ENCODE measurements at places on chromosomes 4 and X. TPM values are rescaled to one million over a fixed set of nuclear protein-coding genes. Genes with fewer than 3 reads are reported as not detected.
A peak's percentile ranks its signal among the peaks of the same experiment; 100 is the strongest.

- peak; percentile 64 for DNase-seq
Observed at GRCh38 chrX:7088968-7089615, 58.4 kb upstream of the STS start.

GRCh38 chr4:8710946-8711345, 118.4 kb downstream of the CPZ start:
- peak; percentile 11 for DNase-seq

- DNase-seq: no peak
Observed at GRCh38 chr4:25253071-25253445, 19.2 kb downstream of the PI4K2B start.

- DNase-seq: no peak
Observed at GRCh38 chr4:175087145-175087544, 169.0 kb downstream of the ADAM29 start.

GRCh38 chr4:185374573-185374972, 21.2 kb downstream of the LRP2BP start:
- no peak for DNase-seq

DNA sequence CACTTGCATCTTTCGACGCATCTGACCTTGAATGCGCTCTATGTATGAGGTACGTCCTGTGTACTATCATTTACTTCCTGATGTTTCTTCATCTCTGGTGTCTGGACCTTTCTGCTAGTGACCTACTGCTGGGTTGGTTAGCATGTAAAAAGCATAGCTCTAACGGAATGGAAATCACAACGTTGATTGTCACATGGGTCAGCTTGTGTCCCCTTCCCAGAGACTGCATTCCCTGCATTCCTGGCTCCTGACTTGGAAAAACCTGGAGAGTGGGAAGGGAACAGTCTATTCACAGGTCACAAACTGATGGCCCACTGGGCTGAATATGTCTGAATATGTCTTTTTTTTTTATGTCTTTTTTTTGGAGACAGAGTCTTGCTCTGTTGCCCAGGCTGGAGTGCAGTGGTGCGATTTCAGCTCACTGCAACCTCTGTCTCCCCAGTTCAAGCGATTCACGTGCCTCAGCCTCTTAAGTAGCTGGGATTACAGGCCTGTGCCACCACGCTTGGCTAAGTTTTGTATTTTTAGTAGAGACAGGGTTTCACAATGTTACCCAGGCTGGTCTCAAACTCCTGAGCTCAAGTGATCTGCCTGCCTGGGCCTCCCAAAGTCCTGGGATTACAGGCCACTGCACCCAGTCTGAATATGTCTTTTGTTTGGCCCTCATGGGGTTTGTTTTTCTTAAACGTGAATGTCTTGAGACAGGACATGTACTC, 16.3 kb downstream of the LONRF3 start:
- no peak for DNase-seq

- no peak for DNase-seq
Observed at GRCh38 chrX:132704769-132705168, 215.9 kb upstream of the MBNL3 start.

DNA sequence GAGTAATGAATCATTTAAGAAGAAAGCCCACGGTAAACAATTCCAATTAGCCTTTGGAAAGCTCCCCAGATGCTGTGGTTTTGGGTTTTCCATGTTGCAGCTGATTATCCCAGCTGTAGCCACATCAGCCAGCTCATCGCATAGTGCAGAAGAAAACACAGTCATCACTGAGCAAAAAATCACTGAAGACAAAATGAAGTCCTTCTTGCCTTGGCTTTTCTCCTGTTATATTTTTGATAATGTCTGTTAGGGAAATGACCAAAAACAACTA, 193.0 kb upstream of the C1QTNF7 start:
- no peak for DNase-seq

DNA sequence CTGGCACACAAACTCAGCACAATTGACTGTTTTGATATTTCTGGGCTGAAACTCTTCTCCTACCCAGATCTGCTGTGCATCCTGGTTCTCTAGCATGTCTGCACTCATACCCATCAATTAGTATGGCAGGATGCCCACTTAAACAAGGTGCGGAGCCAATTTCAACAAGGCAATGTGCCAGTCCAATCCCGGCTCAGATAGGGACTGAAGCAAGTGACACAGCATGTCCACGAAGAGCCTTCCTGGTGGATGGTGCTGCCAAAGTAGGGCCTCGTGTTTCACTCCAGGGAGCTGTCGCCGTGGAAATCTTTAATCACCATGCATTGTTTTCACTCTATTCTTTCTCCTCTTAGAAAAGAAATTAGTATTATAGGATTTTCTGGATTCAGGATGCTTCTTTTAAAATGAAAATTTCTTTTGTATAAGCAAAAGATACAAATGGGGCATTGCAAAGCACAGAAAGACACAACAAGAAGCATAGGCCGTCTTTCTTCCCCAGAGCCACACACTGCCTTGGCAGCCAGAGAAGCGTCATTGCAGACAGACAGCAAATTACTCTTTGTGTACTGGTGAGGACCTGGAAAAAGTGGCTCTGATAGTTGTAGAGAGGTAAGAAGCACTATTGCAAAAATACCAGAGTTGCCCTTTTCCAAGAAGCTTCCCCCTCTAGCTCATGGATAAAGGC, 40.6 kb upstream of the LSM6 start:
- no peak for DNase-seq

DNA sequence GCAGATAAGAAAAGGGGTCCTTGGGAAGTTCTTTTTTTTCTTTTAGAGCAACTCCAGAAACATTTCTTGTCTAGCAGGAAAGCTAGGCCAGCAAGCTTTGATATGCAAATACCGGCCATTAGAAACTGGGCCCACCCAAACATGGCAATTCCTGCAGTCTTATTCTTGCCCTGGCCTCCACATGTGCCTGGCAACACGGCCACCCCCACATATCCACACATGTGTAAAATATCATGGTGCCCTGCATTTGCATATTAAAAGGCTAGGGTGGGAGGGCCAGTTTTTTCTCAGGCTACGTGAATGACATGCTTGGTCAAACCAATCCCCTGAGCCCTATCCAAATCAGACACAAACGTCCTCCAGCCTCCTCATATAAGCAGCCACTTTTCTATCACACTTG, 171.7 kb upstream of the ZCCHC13 start:
- no peak for DNase-seq

- DNase-seq: no peak
Observed at GRCh38 chr4:77026322-77026704, 49.5 kb downstream of the CCNI start.

DNA sequence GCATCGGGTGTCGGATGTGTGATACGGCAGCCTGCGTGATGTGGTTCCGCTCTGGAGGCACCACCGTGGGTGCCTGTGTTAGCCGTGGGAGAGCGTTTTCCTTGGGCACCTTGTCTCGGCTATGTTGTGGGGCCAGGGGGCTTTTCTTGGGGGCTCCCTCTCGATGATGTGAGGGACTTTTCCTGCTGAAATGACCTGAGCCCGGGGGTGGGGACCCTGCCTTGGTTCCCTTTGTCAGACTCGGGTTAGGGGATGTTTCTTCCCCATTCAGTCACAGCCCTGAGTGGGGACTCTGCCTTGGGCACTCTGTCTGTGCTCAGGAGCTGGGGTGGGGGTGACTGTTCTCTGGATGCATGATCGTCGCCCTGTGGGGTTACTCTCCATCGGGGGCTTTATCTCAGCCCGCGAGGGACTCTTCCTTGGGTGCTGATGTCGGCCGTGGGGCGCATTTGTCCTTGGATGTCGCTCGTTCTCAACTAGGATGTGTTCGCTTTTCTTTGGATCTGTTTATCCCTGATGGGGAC, 26.7 kb downstream of the CT45A3 start:
- no peak for DNase-seq

DNA sequence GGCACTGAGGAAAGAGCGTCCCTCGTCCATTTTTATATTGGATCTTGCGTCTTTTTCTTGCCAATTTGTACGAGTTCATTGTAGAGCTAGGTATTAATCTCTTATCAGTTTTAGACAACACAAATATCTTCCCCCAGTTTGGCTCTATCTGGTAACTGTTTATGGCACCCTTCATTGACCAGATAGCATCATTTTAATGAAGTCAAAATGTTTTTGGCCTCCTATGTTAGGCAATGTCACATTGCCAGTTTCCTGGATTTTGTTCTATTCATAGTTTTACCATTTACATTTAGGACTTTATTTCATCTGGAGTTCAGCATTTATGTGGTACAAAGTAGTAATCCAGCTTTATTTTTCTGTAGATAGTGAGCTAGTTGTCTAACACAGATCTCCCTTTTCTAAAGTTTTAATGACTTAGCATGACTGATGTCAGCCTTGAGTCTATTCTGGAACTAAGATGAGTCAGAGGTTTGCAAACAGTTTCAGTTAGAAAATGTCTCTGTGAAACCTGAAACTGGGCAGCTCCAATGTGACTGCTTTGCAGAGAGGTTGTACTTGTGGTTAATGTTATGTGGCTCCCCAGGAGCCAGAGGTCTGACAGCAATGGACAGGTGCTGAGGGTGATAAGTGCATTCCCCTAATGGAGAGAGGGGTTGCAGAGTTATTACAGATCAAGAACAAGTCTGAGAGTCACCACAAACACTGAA, 5.3 kb upstream of the STBD1 start:
- DNase-seq: no peak

- DNase-seq: no peak
Observed at GRCh38 chr4:14345356-14345775, 656.9 kb upstream of the CPEB2 start.

DNA sequence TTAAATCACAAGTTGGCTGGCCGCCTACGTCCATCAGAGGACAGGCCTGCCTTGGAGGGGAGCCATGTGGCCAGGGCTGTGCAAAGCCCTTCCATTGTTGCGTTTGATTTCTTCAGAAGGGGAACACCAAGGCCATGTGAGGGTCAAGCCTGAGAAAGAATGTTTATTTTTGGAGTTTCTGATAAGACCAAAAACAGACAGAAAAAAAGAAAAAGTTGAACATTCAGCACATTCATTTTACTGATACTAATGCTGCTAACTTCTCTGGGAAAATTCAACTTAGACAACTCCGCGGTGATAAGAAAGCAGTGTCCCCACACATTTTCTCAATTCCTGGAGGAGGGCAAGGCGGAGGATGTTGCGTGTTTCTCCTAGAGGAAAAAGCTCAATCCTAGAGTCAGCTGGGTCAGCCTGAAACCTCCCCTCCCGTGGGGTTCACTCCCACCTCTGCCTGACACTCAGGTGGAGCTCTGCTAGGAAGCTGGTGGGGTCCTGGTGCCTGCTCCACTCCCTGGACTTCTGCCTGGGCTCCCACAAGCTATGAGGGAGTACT, 63.5 kb downstream of the ANAPC4 start:
- DNase-seq: no peak

- DNase-seq: peak; percentile 19
Observed at GRCh38 chr4:40736910-40737309, 12.8 kb upstream of the NSUN7 start.

DNA sequence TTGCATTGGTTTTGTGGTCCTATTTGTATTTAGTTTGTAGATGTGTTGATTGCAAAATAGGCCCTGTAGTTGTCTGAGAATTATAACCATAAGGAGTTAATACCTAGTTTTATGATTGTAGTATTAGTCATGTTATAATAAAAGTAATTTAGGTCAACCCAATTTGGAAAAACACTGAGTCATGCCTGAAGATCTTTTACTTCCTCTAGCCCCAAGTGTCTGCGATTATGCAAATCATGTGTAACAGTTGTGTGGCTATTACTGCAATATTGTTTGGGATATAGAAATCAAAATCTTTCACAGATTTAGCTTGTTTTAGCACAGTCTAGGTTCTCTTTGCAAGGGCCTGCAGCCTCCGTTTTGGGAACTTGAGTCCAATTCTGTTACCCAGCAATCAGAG, 12.6 kb downstream of the SRD5A3 start:
- no peak for DNase-seq

- no peak for DNase-seq
Observed at GRCh38 chr4:168720396-168720900, 223.6 kb downstream of the PALLD start.

GRCh38 chr4:185357211-185357610, 38.5 kb downstream of the LRP2BP start:
- DNase-seq: no peak

DNA sequence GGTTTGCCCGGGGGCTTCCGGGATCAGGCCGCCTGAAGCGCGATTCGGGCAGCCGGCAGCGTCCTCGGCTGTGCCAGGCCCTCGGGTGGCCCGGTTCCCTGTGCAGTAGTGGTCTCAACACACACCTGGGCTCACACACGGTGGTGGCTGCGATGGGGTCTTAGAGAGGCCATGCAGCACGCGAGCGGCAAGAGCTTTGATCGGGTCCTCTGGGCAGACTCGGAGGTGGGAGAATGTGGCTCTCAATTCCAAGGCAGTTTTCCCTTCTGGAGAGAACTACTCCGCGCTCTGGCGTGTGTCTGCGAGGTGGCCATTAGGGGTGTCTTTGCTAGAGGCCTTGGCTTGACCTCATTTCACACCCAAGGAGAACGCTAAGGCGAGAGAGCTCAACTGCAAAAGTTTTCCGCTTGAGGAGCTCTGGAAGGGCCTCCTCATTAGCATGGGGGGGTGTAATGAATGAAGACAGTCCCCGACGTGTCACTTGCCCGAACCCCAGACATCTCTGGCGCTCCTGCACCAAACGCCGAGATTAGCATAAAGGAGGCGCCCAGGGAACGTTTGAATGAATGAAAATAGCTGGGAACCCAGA, 771 bp upstream of the RBPJ start:
- no peak for DNase-seq

GRCh38 chr4:42331914-42332368, 65.3 kb upstream of the SHISA3 start:
- DNase-seq: no peak

DNA sequence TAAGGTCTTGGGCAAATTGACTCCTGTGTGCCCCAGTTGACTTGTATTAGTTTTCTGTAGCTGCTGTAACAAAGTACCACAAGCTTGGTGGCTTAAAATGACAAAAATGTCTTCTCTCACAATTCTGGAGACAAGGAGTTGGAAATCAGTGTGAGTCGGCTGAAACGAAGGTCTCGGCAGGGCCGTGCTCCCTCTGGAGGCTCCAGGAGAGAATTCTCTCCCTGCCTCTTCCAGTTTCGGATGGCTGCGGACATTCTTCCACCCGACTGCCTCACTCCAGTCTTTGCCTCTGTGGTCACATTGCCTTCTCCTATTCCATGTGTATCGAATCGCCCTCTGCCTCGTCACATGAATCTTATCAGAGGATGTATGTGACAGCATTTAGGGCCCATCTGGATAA, 66.0 kb upstream of the PHOX2B start:
- DNase-seq: peak; percentile 19

GRCh38 chr4:79948739-79949138, 124.3 kb downstream of the ANTXR2 start:
- no peak for DNase-seq

DNA sequence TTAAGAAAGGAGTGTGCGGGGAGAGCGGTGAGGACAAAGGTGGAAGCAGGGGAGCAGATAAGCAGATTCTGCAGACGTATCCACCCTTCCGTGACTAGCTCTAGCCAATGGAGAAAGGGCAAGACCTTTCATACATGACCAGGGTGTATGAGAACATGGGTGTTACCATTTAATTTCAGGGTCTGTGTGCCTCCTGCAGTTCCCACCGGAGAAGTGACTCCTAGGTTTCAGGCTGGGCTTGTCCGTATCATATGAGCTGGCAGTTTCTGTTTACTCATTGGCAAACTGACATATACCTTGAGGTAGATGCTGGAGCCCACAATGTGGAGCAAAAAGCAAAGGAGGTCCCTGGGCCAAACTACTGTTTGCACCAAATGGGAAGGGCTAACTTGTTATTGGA, 6.8 kb downstream of the RBM47 start:
- no peak for DNase-seq

Gene ADAM29
- not detected for total RNA-seq

Gene ADGRG2
- 7.8 TPM for total RNA-seq

Gene ZAR1
- total RNA-seq: 0.66 TPM

Gene DDX53
- not detected for total RNA-seq

Gene GIMD1
- not detected for total RNA-seq

Gene SUPT20HL2
- not detected for total RNA-seq

Gene HELT
- 0.96 TPM for total RNA-seq

Gene TRPC3
- 0.21 TPM for total RNA-seq

Gene BANK1
- not detected for total RNA-seq
